Mucosa of descending colon (tissue), 3 donors: ENCODE measurements at places on chromosomes 7 and 10. TPM values are rescaled to one million over a fixed set of nuclear protein-coding genes. Genes with fewer than 3 reads are reported as not detected.

Gene AOAH
- total RNA-seq, result 36.1 TPM

DNA sequence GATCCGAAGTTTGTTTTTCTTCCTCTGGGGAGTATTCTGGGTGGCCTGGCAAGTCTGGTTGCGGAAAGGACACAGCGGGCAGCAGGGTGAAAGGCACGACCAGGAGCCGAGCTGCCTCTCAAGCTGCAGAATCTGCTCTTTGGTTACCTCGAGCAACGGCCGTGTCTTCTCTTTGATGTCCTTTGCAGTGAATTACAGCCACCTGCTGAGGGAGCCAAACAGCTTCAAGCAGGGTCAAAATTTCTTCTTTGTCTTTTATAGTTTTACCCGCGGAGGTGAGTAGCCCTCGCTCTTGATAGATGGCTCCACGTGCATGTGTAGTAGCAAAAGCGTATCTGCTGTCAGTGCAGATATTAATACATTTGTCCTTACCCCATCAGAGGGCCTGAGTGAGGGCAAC is 177.3 kb upstream of the MBL2 start:
- DNase-seq, result peak; percentile 30

- DNase-seq, result no peak
These were observed 11.3 kb upstream of the SLC25A28 start for GRCh38 chr10:99631496-99631895.

Gene GNGT1
- total RNA-seq, result not detected
